ENCODE measurements at places on chromosomes 6 and 20. TPM values are rescaled to one million over a fixed set of nuclear protein-coding genes. Genes with fewer than 3 reads are reported as not detected.

EYA4 gene
- 0.41 TPM for total RNA-seq

BPIFB1 gene
- total RNA-seq: not detected

PRL gene
- not detected for total RNA-seq

MEI4 gene
- total RNA-seq: 0.82 TPM

TUBB2B gene
- 5,262 TPM for total RNA-seq

FOXA2 gene
- total RNA-seq: not detected

GSTA1 gene
- total RNA-seq: not detected

PIGU gene
- 13.9 TPM for total RNA-seq

PSORS1C1 gene
- total RNA-seq: not detected

LINC00237 gene
- 0.82 TPM for total RNA-seq

NOX3 gene
- total RNA-seq: not detected

ZNF512B gene
- 15.9 TPM for total RNA-seq

KHDC1L gene
- total RNA-seq: 1.2 TPM

ZFP57 gene
- not detected for total RNA-seq

WFDC12 gene
- total RNA-seq: not detected

SLC4A11 gene
- under 0.01 TPM for total RNA-seq

FAM83C gene
- not detected for total RNA-seq

COL9A3 gene
- total RNA-seq: 10.2 TPM

SLC16A10 gene
- total RNA-seq: 11.0 TPM

DEFB124 gene
- total RNA-seq: not detected

RING1 gene
- total RNA-seq: 24.5 TPM

SASH1 gene
- total RNA-seq: 23.2 TPM

LPIN3 gene
- total RNA-seq: 0.41 TPM

MUC22 gene
- not detected for total RNA-seq

GHRH gene
- not detected for total RNA-seq

SMIM8 gene
- 29.8 TPM for total RNA-seq

GPX5 gene
- not detected for total RNA-seq

IL17F gene
- total RNA-seq: not detected

C6orf132 gene
- total RNA-seq: under 0.01 TPM

SLC17A3 gene
- total RNA-seq: not detected

Data from frontal cortex (tissue), 4 donors.